Colonic mucosa (tissue), 4 donors: ENCODE measurements at places on chromosomes 5 and 9.

DNA sequence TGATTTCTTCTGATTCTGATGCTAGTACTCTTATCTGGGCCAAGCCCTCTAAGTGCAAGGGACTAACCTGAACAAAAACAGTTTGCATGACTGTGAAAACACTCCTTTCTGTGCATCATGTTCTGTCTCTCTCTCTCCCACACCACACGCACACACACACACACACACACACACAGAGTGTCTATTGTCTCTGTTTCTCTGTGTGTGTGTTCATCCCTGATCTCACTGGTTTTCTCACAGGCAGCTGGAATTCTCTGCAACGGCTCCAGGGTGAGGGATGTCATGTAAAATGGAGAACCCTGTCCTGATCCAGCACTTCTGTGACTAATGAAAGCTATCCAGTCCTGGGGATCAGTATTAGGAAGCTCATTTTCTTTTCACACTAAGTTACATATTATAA, 453.1 kb upstream of the RGMB start:
- no peak for DNase-seq

DNA sequence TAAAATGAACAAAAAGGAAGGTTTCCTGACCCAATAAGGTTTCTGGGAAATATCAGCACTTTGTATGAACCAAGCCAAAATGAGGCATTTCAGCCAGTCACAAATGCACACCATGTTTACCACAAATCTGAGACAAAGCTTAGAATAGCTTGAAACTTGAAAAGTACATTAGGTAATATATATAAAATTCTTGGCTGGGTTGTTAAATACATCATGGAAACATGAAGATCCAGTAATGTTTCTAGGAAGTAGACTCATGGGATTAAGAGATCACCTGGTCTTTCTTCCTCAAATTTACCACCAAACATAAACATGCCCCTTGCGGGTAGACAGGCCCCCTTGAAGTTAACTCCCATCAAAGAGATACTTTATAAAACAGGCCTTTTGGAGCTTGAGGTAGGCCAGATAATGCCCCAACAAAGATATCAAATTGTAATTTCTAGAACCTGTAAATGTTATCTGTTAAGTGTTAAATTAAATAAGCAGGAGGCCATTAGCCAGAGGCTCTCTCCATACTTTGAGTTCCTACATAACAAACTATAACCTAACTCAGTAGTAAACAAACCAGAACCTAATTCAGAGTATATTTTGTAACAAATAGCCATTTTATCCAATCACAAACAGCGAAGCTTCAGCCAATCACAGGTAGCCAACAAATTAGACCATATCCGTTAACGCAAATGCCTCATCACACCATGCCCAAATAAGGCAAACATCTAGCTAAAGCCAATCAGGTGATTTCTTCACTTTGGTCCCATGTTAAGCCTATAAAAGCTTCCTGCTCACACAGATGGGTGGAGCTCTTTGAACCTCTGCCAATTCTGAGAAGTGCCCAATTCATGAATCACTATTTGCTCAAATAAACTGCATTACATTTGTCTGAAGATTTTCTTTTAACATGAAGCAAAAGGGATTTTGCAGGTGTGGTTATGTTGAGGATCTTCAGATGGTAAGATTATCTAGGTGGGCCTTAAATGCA, 127.9 kb upstream of the TARS1 start:
- peak; percentile 82 for DNase-seq

DNA sequence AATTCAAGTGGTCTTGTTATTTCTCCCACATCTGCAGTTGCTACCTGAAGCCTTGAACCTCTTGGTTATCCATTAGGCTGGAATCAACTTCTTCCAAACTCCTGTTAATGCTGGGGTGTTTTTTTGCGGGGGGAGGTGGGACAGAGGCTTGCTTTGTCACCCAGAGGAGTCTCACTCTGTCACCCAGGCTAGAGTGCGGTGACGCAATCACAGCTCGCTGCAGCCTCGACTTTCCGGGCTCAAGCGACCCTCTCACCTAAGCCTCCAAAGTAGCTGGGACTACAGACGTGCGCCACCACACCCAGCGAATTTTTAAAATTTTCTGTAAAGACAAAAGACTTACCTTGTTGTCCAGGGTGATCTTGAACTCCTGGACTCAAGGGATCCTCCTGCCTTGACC, 4.4 kb downstream of the SCGB3A1 start:
- DNase-seq = no peak

DNA sequence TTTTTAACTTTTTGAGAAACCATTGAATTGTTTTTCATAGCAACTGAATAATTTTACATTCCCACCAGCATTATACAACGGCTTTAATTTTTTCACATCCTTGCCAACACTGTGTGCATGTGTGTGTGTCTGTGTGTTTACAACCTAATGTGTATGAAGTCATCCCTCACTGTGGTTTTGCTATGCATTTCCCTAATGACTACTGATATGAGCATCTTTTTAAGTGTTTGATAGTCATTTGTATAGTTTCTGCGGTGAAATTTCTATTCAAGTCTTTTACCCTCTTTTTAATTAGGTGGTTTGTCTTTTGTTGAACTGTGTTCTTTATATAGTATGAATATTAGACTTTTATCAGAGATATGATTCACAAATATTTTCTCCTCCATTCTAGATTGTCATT, 263.1 kb upstream of the COX7C start:
- no peak for DNase-seq

GRCh38 chr5:135843571-135844337, 9.3 kb downstream of the SLC25A48 start:
- peak; percentile 86 for DNase-seq

DNA sequence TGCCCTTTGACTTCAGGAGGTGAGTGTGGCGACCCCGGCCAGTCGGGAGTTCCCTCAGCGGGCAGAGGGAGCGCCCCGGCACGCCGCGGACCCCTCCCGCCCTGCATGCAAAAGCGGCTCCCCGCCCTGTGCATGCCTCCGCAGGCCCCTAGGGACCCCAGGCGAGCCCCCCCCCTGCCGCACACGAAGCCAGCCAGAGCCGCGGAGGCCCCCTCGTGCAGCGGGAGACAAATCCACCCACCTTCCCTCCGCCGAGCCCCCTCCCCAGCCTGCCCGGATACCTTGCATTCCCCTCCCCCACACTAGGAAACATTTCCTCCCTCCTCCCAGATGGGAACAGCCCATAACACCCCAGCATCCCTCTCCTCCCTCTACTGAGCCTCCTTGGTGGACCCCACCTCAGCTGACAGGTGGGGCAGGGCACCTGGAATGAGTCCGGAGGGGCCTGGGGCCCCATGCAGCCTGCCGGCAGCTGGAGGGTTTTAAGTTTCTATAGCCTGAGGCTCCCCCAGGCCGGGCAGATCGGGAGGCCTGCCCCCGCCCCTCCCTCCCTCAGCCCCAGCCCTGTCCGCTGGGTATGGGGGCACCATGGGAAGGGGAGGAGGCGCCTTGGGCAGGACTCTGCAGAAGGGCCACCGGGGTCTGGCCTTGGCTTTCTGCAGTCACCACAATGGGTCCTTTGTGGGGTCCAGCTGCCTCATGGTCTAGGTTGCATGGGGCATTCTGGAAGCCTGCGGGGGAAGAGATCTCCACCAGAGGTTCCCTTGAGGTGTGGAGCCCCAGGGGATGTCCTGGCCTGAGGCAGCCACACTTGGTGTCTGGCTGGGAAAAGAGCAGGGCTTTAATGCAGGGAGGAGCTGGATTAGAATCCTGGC, 601 bp downstream of the ERGIC1 start:
- DNase-seq = no peak

- DNase-seq = no peak
These were observed 164.9 kb downstream of the ESM1 start for GRCh38 chr5:54820346-54821134.

- peak; percentile 66 for DNase-seq
These were observed 78.9 kb upstream of the RPS23 start for GRCh38 chr5:82356808-82357671.

DNA sequence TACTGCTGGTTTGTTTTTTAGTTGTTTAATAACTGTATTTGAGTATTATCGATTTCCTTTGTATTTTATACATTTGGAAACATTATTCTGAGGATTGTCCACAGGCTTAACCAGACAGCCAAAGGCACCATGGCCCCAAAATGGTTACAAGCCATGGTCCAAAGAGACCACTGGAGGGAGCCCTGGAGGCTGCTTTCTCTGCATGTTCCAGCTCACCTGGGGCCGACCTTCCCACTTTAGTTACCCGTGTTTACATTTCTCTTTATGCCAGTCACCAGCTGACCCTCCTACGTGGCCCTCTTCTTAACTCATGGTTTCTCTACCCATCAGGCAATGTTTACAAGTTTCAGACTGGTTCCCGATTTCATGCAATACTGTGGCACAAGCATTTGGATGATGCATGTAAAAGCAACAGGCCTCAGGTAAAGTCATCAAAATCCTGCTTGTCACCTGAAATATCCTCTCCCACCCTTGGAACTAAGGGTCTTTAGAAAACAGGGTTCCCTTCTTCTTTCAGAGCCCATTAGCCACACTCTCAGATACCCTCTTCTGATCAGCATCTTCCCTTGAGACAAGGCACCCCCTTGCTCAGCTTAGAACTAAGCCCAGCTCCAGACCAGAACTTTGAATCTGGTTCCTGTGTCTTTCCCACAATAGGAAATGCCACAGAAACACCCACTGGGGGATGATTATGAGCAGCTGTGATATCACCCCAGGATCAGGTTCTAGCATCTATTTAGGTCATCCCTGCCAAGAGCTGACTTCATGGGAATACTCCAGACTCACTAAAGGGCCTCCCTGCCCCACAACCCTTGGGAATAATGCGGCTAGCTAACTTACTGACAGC, 49.9 kb upstream of the GARNL3 start:
- DNase-seq = peak; percentile 65

DNA sequence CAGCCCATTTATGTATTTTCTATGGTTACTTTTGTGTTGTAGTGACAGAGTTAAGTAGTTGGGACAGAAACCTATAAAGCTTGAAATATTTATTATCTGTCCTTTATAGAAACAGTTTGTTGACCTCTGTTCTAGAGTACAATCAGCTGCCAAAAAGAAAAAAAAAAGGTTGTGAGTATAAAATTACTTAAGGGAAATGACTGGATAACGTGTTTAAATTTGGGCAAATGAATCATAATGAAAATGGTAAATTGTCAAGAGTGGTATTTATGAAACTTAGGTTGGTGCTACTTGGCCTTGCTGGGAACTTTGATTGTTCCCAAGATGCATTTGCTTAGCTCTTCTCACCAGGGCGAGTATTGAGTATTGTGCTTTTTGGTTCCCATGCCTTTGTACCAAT, 70.2 kb upstream of the IL6ST start:
- no peak for DNase-seq

GRCh38 chr9:97479496-97480159, 21.8 kb upstream of the TMOD1 start:
- no peak for DNase-seq

DNA sequence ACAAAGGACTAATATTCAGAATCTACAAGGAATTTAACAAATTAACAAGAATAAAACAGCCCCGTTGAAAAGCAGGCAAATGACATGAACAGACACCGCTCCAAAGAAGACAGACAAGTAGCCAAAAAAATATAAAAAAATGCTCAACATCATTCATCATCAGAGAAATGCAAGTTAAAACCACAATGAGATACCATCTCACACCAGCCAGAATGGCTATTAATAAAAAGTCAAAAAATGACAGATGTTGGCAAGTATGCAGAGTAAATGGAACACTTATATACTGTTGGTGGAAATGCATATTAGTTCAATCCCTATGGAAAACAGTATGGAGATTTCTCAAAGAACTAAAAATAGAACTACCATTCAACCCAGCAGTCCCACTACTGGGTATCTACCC, 302.7 kb upstream of the RGMB start:
- no peak for DNase-seq

GRCh38 chr5:82425591-82425990, 147.4 kb upstream of the RPS23 start:
- DNase-seq = no peak

DNA sequence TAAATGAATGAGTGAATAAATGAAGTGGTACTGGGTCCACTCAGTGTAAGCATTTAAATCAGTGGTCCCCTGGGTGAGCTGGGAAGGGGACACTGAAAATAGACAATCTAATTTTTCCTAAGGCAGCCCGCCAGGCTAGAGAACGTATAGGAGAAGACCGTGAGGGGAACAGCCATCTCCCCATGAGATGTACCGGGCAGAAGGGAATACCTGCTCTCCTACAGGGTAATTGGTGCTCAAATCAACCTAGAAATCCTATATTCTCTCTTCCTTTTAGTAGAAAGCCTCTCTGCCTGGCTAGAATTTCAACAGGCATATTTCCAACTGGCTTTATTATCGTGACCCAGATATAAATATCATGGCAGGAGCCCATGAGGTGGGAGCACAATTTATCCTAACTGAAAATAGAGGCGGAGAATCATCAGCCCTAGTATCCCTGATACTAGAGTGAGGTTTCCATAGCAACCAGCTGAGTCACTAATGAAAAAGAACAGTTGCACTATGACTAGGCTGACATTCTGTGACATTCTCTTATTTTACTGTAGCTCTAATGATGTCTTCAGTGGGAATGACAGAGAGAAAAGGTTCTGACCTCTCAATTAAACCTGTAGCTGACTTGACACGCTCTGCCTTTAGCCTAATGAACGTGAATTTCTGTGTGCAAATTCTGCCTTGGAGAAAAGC, 96.5 kb upstream of the CAST start:
- no peak for DNase-seq

DNA sequence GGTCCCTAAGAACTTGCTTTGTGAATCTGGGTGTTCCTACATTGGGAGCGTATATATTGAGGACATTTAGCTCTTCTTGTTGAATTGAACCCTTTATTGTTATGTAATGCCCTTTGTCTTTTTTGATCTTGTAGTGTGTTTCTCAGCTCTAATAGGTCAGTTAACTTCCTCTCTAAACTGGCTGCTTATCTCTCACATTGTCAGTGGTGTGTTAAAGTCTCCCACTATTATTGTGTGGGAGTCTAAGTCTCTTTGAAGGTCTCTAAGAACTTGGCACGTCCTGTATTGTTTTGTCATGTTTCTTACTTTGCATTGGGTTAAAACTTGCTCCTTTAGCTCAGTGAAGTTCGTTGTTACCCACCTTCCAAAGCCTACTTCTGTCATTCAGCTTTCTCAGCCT, 36.2 kb downstream of the RIC1 start:
- no peak for DNase-seq

GRCh38 chr5:159345861-159346260, 15.6 kb upstream of the IL12B start:
- DNase-seq = no peak

DNA sequence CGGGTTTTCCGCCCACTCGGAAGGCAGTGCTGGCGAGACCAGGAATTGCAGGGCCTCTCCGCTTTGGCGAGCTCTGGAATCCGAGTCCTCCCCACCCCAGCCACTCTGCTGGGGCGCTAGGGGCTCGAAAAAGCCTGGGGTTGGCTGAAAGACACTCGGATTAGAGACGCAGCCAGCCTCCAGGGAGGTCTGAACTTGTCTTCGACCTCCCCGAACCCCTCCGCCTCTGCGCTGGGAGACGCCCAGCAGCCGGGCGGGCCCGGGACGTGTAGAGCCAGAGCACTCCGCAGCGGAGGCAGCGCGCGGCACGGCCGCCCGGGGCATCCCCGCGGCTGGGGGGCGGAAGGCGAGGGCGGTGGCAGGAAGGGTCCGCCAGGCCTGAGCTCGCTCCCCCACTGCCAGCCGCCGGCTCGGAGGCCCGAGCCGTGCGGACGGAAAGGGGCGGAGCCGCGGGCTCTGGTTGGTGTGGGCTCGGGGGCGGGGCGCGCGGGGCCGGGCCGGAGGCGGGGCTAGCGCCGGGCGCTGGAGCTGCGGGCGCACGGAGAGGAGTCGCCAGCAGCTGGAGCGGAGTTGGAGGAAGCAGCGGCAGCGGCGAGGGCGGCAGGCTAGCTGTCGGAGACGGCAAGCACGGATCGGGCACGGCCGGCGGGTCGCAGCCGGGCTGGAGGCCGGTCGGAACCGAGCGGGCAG, at the start of gene PIK3R1:
TSS of gene PIK3R1 (plus strand) at position 549 of the 690 bp plus-strand sequence. CDS start 10,920 bp downstream, outside the sequence.
- peak; percentile 96 for DNase-seq

GRCh38 chr5:59390989-59391388, 502.5 kb downstream of the PDE4D start:
- no peak for DNase-seq
